GM04504 (cell line): ENCODE measurements at places on chromosomes 3 and 15.

DNA sequence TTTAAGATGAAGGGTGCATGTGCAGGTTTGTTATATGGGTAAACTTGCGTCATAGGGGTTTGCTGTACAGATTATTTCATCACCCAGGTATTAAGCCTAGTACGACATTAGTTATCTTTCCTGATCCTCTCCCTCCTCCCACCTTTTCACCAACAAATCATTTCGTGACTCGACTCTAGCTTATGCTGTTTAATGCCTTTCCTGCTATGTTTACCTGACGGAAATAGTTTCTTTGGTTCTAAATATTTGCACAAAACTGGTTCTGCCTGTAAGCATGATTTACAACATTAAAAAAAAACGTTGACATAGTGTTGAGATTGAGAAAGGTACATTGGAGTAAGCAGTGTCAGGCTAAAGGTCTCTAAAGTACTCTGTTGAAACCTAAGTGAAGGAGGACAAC lies 2.4 kb downstream of the GNL3 start:
- no peak for DNase-seq

- no peak for DNase-seq
Measured at GRCh38 chr3:9630550-9631139, 18.7 kb upstream of the MTMR14 start.

DNA sequence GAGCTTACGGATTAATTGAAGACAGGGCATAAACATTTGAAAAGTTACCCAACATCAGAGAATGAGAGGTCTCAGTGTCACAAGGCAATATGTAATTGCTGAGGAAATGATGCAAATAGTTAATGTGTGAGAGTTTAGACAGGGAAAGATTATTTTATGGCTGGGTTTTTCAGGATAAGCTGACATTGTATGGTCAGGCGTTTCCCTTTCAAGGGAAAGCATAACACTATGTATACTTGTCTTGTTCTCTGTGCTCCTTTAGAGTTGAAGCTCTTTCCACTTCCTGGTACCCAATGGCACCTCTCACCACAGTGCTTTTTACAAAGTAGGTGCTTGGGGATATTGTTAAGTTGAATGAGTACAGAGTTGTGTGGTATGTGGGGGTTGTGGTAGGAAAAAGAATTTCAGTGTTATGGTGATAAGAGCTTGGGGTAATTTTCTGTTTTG lies 19.9 kb downstream of the IQGAP1 start:
- DNase-seq = no peak

- DNase-seq = no peak
Measured at GRCh38 chr3:138327831-138328230, 1.8 kb downstream of the NME9 start.

GRCh38 chr3:125582707-125583106 lies 12.6 kb downstream of the OSBPL11 start:
- no peak for DNase-seq

- DNase-seq = no peak
Measured at GRCh38 chr3:112735926-112736325, 95.0 kb upstream of the CCDC80 start.

GRCh38 chr3:133256787-133257483 lies 142.9 kb upstream of the BFSP2 start:
- DNase-seq = no peak

- DNase-seq = no peak
Measured at GRCh38 chr3:96977671-96978070, 163.3 kb downstream of the EPHA6 start.

- DNase-seq = no peak
Measured at GRCh38 chr15:77083381-77084160, 12.7 kb upstream of the TSPAN3 start.

DNA sequence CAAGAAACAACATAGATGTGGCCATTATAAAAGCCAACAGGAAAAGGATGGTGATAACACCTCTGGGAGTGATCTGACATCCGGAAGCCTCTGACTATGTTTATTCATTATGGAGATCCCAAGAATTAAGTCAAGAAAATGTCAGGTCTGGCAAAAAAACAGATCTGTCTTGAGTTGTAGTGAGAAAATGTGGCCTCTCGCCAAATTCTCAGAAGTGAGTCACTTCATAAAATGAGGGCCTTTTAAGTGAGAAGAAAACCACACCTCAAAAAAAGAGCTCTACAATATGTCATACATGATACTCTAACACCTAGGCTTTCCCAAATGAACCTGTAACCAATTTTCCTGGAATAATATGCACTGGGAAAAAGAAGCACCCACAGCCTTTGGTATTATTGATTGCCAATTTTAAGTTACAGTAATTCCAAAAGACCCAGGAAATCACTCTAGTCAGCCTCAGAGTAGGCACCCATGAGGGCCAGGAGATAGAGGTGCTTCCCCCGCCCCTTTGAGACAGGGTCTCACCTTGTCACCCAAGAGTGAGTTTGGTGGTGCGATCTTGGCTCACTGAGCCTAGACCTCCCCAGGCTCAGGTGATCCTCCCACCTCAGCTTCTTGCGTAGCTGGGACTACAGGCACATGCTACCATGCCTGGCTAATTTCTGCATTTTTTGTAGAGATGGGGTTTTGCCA lies 38.0 kb downstream of the CCR3 start:
- DNase-seq = no peak

- DNase-seq = no peak
Measured at GRCh38 chr3:148697306-148698189, at the start of gene AGTR1. TSS of gene AGTR1 (plus strand) at chr3:148697903. CDS start at chr3:148741036, 43,133 bp downstream.

DNA sequence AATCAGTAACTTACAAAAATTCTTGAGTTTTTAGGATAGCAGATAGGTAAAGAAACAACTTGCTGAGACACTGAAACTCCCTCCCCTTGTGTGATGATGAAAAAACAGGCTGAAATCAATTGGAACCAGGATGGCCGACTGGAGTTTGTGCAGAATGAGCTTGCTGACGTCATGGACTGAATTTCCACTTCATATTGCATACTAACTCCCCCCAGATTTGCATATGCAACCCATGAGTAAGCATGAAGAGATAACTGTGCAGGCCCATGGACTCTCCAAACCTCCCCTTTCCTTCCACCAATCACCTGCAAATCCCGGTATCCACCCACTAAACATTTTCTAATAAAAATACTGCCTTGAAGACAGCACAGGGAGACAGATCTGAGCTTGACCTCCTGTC lies 82.0 kb upstream of the SCN5A start:
- DNase-seq = no peak

GRCh38 chr15:33357845-33358244 lies 47.1 kb downstream of the RYR3 start:
- DNase-seq = no peak

DNA sequence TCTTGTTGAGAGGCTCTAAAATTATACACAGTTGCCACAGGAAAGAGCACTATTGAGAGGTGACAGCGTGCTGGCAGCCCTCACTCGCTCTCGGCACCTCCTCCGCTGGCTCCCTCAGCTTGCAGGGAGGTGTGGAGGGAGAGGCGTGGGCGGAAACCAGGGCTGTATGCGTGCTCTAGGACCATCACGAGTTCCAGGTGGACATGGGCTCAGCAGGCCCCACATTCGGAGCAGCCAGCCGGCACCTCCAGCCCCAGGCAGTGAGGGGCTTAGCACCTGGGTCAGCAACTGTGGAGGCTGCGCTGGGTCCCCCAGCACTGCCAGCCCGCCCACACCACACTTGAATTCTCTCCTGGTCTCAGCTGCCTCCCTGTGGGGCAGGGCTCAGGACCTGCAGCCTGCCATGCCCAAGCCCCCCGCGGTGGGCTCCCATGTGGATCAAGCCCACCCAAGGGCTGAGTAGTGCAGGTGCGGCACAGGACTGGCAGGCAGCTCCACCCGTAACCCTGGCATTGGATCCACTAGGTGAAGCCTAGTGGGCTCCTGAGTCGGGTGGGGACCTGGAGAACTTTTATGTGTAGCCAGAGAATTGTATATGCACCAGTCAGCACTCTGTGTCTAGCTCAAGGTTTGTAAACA lies 460.6 kb upstream of the ALCAM start:
- no peak for DNase-seq

- DNase-seq = no peak
Measured at GRCh38 chr3:133123636-133124035, 85.4 kb downstream of the TMEM108 start.

GRCh38 chr3:196941729-196942225 lies 551 bp downstream of the NCBP2 start:
- DNase-seq = peak; percentile 22

DNA sequence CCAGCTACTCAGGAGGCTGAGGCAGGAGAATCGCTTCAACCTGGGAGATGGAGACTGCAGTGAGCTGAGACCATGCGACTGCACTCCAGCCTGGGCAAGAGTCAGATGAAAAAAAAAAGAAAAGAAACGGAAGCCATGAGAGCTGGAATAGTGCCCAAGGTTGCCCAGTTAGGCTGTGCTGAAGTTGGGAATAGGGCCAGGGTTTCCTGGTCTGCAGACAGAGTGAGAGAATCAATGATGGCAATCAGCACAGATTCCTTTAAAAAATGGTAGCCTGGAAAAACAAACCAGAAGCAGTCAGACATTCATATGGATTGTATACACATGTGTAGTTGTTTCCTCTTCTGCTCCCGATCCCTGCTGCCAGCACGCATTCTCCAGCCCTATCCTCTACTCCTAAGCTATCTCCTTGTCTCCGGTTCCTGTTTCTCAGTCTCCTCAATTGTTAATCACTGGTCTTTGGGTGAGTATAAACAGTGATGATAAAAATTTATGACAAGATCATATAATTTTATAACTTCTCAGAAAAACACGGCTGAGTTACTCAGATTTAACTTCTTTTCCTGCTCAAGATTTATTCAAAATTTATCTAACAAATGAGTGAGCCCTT lies 316.2 kb upstream of the UMPS start:
- no peak for DNase-seq

- no peak for DNase-seq
Measured at GRCh38 chr3:178901204-178901603, 170.4 kb downstream of the ZMAT3 start.

DNA sequence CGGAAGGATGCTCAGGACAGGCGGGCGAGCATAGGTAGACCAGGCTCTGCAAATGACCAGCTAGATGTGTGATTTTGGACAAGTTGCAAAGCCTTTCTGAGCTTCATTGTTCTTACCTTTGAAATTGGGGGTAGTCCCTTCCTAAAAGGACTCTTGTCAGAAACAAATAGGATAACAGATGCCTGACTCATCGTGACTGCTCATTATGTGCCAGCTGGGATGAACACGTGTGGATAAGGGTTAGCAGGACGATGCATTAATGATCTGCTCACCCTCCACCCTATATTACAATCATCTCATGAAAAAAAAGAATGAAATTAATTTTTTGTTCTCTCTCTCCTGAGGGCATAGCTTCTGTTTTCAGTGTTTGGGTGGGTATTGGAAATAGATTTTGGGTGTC lies 223.4 kb downstream of the NR2F2 start:
- no peak for DNase-seq

- DNase-seq = no peak
Measured at GRCh38 chr15:72451224-72451623, 22.9 kb upstream of the ARIH1 start.

- no peak for DNase-seq
Measured at GRCh38 chr3:58962040-58962651, 87.7 kb downstream of the CFAP20DC start.

GRCh38 chr15:60703207-60703933 lies 224.4 kb upstream of the ICE2 start:
- no peak for DNase-seq

DNA sequence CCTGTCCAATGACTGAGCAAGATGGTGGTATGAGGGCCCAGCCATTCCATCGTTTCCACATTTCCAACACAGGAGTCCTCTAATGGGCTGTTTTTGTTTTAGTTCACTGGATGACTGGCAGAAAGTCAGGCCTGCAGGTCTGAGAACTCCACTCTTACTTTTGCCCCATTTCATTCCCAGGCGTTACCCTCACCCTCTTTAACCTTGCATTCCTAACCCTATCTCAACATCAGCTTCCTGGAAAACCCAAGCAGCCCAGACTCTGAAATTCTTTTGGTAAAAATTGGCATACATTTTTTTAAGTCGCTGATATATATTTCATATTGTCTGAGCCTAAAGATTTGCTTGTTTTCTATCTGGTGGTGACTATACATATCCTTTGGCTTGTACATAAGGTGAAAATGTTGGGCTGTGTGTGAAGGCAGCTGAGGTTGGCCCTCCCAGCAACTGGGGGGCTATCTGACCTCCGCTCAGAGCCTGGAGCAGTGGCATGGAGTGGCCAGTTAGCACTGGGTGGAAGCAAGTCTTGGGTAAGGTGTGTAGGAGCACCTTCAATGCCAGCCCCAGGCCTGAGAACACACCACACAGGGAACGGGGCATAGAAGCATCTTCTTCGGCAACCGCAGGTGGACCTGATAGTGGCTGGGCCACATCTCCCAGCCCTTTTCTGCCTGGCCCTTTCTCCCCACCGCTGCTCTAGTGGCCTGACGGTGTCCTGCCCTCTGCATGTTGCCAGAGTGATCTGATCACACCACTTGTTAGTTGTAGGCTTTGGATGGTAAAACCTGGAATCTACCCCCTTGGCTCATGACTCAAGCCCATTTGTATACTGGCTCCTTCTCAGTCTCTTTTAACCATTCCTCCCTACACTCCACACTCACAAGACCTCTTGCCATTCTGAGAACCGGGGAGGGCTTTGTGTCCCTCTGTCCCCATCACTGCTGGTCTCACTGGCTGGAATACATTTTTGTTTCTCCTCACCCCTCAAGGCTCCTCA lies 50.0 kb downstream of the AMOTL2 start:
- no peak for DNase-seq

- DNase-seq = no peak
Measured at GRCh38 chr15:39357480-39358268, 223.2 kb upstream of the THBS1 start.

- DNase-seq = no peak
Measured at GRCh38 chr3:194246709-194247349, 104.3 kb downstream of the CPN2 start.

DNA sequence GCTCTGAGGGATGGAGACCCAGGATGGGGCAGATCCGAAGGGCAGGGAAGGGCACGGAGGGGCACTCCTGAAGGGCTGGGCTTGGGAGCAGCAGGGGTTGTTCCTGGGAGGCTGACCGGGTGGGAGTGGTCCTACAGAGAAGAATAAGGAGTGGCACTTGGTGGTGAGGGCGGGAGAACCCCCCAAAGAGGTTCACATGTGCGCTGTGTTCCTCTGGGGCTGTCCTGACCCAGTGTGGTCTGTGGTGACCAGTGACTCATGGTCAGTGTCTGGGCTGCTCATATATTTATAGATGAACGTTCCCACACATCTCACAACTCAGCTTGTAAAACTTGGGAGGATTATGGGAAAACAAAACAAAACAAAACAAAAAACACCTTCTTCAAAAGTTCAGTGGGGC lies 10.0 kb downstream of the TRPM1 start:
- no peak for DNase-seq

DNA sequence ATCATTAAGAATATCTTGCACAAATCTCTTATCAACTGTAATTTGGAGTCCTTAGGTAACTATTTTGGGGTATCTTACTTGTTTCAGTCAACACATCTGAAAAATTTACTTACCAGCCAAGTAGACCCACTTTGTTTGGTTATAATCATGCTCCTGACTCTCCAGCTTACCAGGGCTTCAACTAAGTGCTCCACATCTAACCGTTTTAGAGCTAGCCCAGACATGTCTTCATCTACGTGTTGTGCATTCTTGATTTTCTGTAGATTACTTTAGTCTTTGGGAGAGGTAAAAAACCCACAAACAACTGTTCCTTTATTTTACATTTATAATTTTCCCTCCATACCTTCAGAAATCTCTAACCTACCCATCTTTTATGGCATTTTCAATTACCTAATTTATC lies 17.2 kb downstream of the EAF2 start:
- no peak for DNase-seq

GRCh38 chr3:40292637-40293349 lies 16.7 kb upstream of the EIF1B start:
- DNase-seq = no peak
